Fibroblast of the aortic adventitia (primary cell): ENCODE measurements at places on chromosomes 6 and 20. TPM values are rescaled to one million over a fixed set of nuclear protein-coding genes. Genes with fewer than 3 reads are reported as not detected.

GRCh38 chr20:63525185-63525584 is 4.6 kb downstream of the PPDPF start:
- DNase-seq = no peak

The RAET1L gene
- total RNA-seq = not detected in 2 replicates

The TUBE1 gene
- total RNA-seq = 25.0 and 38.2 TPM in 2 replicates

DNA sequence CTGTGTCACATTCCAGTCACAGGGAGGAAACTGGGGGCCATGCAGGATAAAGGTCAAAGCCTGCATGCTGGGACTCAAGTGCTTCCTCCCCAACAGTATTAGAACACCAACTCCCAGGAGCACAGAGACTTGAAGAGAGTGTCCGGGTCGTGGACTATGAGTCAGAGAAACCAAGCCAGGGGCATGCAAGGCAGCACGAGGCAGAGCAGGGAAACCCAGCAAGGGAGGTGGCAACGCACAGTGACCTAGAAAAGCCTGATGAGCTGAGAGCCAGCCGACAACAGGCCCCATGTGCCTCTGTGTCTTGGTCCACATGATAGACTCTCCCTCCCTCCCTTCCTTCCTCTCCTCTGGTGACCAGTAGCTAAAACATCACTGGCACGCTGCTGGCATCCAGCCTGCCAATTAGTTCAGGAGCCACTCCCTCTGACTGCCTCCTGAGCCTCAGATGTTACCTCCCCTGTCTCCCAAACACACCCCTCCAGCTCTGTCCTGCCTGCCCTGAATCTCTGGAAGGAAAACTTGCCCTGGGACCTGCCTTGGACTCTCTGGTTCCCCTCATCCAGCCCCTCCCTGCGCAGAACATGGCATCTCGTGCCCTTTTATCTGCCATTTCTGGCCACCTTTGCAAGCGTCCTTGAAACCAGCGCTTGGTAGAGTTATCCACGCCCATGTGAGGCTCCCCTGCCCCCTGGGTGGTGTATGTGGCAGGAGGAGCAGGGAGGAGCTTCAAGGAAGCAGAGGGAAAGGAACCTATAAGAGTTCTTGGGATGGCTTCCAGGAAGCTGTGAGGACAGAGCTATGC is 16.2 kb upstream of the RNF39 start:
- DNase-seq = peak; percentile 63

DNA sequence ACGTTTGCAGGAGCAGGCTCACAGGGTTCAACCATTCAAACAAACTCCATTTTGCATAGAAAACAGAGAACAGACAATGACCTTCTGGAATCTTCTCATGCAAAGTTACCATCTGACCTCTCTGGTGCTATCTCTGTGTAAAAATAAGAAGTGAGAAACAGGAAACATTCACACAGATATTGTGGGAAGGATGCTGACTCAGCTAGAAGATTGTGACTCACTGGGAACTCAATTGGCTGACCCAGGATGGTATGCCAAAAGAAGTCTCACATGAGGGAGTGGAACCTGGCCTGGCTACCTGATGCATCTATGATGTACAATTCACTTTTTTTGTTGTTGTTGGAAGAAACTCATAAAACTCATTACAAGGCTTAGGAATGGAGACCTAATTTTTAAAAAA is 61.1 kb upstream of the TBX18 start:
- peak; percentile 53 for DNase-seq

- peak; percentile 56 for DNase-seq
Measured at GRCh38 chr20:8156235-8157079, 24.4 kb downstream of the PLCB1 start.

GRCh38 chr6:28258877-28259777 is at the start of gene NKAPL:
Gene NKAPL (plus strand): TSS chr6:28259297. CDS start chr6:28259372, 75 bp downstream.
- peak; percentile 67 for DNase-seq

GRCh38 chr6:130293800-130294199 is 71.0 kb upstream of the SAMD3 start:
- DNase-seq = peak; percentile 84

- peak; percentile 34 for DNase-seq
Measured at GRCh38 chr6:43013097-43013842, 476 bp downstream of the MEA1 start.

- DNase-seq = peak; percentile 62
Measured at GRCh38 chr6:13383328-13384163, 55.2 kb upstream of the TBC1D7 start.

The SPATS1 gene
- total RNA-seq = not detected in 2 replicates

DNA sequence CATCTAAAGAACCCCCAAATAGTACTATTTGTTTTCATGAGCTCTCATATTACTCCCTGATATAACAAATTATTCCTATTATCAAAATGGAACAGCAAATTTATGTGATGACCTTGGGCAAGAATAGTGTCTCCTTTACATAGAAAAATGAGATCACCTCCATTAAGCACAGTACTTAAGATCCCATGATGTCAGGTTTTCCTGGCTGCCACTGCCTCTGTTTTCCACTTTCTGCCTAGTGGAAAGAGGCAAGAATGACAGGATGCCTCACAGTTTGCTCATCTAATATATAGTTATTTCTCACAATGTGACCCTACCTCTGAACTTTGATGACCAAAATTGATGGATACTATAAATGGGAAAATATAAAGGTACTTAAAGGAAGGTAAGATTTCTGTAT is 260.1 kb upstream of the SGK1 start:
- no peak for DNase-seq

GRCh38 chr20:23412026-23412425 is 9.3 kb downstream of the NAPB start:
- peak; percentile 54 for DNase-seq

DNA sequence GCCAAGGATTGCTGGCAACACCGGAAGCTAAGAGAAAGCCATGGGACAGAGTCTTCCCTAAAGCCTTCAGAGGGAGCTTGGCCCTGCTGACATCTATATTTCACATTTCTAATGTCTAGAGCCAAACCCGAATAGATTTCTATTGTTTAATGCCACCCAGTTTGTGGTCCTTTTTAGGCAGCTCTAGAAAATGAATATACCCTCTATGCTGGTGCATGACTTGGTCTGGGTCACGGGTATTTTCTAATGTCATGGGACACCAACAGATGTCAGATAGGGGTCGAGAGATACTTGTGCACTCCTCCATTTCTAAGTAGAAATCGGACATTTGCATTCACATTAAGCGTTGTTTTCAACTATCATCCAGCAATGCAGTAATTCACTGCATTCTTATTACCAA is 37.0 kb upstream of the SOX4 start:
- no peak for DNase-seq

- DNase-seq = peak; percentile 51
Measured at GRCh38 chr6:145809785-145810184, 4.8 kb downstream of the FBXO30 start.

DNA sequence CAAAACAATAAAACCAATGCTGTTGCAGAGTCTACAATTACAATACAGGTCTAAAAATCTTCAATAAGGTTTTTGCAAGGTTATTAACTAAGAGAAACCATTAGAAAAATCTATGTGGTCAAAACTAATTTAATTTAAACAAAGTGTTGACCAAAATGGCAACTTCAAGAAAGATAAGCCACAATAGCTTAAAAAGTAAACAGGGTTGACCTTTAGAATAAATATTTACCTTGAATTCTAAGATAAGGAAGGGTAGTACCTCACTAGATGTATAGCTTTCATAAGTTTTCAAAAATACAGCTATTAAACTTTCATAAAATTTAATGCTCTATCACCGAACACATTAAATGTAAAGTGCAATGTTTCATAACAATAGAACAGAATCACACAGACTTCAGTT is 11.4 kb downstream of the RTN4IP1 start:
- no peak for DNase-seq

The SPACA1 gene
- total RNA-seq = not detected in 2 replicates

GRCh38 chr20:9241721-9242427 is 173.0 kb downstream of the PLCB4 start:
- DNase-seq = no peak

GRCh38 chr6:29748391-29749307 is 25.4 kb downstream of the HLA-F start:
- peak; percentile 83 for DNase-seq

GRCh38 chr6:63964366-63964765 is 328.8 kb downstream of the PHF3 start:
- no peak for DNase-seq

The SLC17A3 gene
- total RNA-seq = 1.1 TPM in 1 of 2 replicates, not detected in the other

The CTCFL gene
- not detected in 2 replicates for total RNA-seq

DNA sequence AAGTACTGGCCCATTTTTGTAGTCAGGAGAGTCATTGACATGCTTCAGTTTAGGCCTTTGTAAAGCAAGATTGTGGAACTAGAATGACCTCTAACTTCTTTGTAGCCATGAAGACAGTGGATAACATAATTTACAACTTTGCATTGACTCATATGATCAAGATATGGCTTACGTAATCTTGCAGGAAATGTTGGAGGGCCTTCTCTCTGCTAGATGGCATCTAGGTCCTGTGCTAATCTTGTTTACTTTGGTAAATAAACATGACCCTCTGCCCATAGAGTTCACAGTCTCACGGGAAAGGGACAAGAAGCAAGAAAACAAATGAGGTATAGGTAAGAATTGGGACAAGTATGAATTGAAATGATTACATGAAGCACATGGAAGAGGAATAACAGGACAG is 355.2 kb upstream of the ARID1B start:
- no peak for DNase-seq

DNA sequence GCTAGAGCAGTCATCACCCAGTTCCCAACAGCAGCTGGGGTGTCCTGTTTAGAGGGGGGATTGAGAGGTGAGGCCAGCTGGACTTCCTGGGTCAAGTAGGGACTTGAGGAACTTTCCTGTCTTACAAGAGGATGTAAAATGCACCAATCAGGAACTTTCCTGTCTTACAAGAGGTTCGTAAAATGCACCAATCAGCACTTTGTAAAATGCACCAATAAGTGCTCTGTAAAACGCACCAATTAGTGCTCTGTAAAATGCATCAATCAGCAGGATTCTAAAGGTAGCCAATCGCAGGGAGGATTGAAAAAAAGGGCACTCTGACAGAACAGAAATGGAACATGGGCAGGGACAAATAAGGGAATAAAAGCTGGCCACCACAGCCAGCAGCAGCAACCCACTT is 225.7 kb downstream of the GMPR start:
- no peak for DNase-seq

- DNase-seq = no peak
Measured at GRCh38 chr20:38875175-38875993, 50.8 kb upstream of the FAM83D start.
